ENCODE measurements at places on chromosomes 13 and 19. TPM values are rescaled to one million over a fixed set of nuclear protein-coding genes. Genes with fewer than 3 reads are reported as not detected.

The ITM2B gene
- total RNA-seq = 136 TPM

DNA sequence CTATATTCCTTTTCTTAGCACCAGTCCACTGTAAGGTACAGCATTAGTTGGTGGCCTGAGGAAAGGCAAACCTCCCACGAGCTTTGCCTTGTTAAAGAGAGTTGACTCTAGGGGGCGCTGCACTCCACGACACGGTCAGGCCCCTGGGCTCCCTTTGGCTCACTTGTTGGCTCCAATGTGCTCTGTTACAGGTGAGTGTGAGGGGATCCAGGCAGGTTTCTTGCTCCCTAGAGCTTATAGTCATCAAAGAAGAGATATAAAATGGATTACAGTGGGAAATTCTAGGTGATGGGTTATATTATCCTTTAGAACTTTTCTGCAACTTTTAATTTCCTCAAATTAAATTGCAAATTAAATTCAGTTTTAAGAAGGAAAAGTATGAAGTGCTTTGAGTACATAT is 3.7 kb downstream of the WDR87 start:
- peaks cover 8% of the 10 kb centered on the region for H3K4me1 ChIP-seq
- no peak overlapping the region for H3K27ac ChIP-seq
- DNase-seq = peak; percentile 79
- no peak overlapping the region for H3K4me3 ChIP-seq

DNA sequence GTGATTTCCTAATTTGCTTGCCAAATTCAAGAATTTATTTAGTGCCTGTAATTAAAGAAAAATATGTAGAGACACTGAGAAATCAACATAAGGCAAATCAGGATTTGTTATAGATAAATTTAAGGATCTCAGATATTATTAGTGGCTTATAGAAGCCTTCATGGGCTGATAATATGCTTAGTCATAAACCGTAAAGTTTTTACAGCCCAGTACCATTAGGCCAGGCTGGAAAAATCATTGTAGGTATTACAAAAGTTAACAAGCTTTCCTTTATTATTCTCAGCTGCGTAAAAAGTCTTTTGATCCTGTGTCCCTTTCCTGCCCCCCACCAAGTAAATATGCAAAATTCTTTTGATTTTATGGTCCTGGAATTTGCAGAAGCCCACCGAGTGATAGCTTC is 58.2 kb downstream of the SLITRK6 start:
- H3K27me3 ChIP-seq = no peaks in the 10 kb centered on the region
- no peaks in the 10 kb centered on the region for H3K36me3 ChIP-seq
- H3K4me3 ChIP-seq = no peak overlapping the region
- DNase-seq = no peak

DNA sequence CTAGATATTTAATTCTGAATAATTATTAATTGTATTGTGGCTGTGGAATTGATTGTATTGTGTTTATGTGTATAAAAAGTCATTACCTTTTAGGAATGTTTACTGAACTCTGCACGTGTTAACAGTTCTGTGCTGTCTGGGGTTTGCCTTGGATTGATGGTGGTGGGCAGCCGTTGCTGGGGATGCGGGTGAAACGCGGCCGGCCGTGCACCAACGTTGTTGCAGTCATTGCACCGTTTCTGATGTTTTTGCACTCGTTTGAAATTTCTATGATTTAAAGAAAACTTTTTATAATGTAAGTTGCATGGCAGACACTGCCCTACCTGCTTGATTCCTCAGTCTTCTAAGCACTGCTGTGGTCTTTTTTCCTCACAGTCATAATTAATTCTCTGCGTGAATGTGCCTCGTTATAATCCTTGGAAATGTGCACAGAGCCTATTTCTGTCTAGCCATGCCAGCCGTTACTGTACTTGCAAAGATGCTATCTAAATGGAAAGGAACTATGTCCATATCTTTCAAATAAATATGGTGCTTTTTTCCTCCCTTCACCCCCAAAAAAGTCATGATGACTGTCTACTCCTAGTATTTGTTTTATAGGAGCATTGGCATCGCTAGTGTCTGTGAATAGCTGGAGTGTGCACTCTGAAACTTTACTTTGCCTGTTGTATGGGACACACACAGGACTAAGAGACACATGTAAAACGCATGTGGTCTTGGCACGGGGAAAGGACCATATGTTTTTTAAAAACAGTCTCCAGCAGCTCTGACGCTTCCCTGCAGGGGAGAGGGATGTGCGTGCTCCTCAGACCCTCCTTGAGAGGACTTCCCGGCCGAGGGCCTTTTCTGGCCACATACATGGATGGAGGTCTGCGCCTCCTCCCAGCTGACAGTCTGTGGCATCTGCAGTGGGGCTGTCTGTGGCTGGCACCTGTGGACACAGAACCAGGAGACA is 40.7 kb upstream of the MCF2L start:
- no peak for DNase-seq
- H3K27me3 ChIP-seq = peaks cover 61% of the 10 kb centered on the region
- H3K36me3 ChIP-seq = no peaks in the 10 kb centered on the region

DNA sequence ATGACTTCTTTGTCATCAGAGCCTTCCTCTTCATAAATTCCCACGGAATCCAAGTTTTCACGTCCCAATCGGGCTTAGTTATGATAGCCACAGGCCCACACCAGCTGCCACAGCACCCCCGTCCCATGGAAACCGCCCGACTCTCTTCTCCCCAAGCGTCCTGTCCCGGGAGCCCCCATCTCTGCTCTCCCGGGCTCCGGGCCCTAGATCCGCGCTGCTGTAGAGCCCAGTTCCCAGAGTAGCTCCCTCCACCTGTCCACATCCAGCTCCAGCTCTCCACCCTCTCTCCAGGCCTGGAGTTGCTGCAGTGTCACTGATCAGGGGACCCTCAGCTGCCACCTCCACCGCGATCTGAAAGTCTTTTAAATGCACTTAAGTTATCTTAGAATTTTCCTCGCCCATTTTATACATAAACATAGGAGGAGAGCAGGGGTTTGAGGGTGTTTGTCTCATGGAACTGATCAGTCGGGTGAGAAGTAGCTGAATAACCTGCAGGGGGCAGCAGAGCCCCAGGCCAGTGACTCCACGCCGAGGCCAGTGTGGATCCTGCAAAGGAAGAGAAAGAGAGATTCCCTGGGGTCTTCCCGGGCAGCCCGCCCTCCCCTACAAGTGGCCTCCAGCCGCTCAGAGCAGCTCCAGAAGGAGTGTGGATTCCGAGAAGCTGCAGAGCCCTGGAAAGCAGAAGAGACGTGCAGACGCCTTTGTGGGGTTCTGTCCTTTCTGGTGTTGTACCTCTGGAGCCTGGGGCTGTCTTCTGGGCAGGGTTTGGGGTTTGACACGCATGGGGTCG is 1.1 kb upstream of the ZNF763 start:
- no peak overlapping the region for H3K27ac ChIP-seq
- H3K4me3 ChIP-seq = no peak overlapping the region
- H3K4me1 ChIP-seq = no peaks in the 10 kb centered on the region
- H3K27me3 ChIP-seq = peaks cover under 1% of the 10 kb centered on the region
- H3K36me3 ChIP-seq = no peaks in the 10 kb centered on the region

GRCh38 chr19:49056101-49056901 is 1.2 kb downstream of the CGB7 start:
- DNase-seq = peak; percentile 77
- no peak overlapping the region for H3K27ac ChIP-seq
- no peaks in the 10 kb centered on the region for H3K27me3 ChIP-seq
- H3K36me3 ChIP-seq = no peaks in the 10 kb centered on the region
- 0 out of 2 replicates have a peak, but pooled peaks cover 10% of the 10 kb centered on the region for H3K4me1 ChIP-seq
